ENCODE measurements at places on chromosomes 5 and 9.

DNA sequence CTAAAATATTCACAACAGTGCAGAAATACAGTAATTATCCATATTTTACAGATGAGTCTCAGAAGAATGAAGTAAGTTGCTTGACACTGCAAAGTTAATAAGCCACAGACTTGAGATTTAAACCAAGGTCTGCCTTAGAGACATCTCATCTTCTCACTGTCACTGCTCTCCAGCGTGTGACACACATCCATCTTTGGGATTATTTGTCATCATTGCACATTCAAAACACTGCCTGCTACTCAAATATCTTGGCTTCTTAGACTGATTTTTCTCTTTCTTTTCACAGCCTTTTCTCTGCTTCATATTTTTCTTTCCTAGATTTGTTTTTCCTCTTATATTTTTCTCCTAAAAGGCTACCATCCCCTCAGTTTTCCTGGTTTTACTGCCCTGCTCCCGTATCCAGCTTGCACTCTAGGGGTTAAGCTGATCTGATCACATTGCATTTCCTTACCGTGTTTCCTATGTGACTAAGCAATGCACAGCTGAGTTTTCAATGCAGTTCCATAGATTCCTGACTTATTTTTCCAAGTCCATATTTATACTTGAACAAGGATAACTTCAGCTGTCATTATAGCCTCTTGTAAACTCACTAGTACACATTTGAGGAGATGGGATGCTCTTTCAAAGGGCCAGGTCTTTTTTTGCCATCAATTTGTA is 353.0 kb downstream of the PLK2 start:
- no peak for DNase-seq

- no peak for DNase-seq
These were observed 111.5 kb downstream of the KDM4C start for GRCh38 chr9:6869081-6869948.

GRCh38 chr5:155260798-155261197 is 247.2 kb downstream of the KIF4B start:
- no peak for DNase-seq

DNA sequence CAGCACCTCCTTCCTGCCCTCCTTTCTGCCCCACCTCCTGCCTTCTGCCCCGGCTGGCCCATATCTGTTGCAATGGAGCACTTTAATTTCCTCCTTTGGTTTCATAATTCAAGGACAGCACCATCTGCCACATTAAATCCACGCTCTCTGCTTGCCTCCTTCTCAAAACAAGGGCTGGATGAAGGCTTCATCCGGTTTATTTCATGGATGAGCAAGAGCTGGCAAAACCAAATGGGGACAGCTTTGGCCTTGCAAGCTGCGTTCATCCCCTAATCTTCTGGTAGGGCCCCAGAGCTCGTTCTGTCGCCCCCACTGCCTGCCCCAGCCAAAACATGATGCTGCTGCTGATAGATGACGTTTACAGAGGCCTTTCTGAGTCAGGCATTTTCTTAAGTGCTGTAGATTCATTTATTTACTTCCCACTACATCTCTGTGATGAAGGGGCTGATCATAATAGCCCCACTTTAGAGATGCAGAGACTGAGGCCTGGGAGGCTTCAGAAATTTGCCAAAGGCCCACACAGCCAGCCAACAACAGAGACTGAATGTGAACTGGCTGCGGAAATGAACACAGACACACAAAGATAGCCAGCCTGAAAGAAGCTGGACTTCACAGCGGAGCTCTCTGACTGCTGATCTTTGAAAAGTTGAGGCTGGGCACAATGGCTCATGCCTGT is 115.6 kb upstream of the CPEB4 start:
- DNase-seq: no peak

- peak; percentile 4 for DNase-seq
These were observed 61.5 kb downstream of the LNPEP start for GRCh38 chr5:96997265-96997859.

- no peak for DNase-seq
These were observed 1.2 kb downstream of the HOMER1 start for GRCh38 chr5:79512471-79513307.

All from DMS79 (cell line).